Left ventricle myocardium superior (tissue), 1 donor: ENCODE measurements at places on chromosomes 13 and 19. TPM values are rescaled to one million over a fixed set of nuclear protein-coding genes. Genes with fewer than 3 reads are reported as not detected.

GRCh38 chr19:48818234-48818820 lies 7.5 kb upstream of the BCAT2 start:
- no peak for DNase-seq

DNA sequence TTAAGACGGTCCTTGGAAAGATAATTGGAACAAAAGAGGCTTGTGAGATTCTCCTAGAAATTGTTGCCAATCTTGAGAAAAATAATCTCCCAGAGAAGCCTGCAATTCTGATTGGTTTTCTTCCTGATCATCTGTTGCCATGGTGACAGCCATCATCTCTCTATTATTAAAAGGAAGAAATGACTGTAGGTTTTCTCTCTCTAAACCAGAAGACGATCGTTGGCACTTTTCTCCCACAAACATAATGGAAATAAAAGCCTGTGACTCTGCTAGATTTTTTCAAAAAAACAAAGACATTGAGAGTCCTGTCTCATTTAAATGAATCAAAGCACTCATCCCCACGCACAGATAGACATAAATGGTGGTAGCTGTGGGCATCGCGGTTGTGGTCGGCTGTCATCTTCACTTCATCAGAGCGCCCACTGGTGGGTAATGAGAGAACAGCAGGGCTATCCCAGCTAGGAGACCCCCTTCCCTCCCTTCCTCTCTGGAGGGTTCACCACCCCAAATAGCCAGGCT lies 21.7 kb upstream of the CALM3 start:
- no peak for DNase-seq

The SLC7A10 gene
- total RNA-seq, result not detected

GRCh38 chr19:43759515-43759914 lies 4.8 kb upstream of the SMG9 start:
- DNase-seq, result no peak

DNA sequence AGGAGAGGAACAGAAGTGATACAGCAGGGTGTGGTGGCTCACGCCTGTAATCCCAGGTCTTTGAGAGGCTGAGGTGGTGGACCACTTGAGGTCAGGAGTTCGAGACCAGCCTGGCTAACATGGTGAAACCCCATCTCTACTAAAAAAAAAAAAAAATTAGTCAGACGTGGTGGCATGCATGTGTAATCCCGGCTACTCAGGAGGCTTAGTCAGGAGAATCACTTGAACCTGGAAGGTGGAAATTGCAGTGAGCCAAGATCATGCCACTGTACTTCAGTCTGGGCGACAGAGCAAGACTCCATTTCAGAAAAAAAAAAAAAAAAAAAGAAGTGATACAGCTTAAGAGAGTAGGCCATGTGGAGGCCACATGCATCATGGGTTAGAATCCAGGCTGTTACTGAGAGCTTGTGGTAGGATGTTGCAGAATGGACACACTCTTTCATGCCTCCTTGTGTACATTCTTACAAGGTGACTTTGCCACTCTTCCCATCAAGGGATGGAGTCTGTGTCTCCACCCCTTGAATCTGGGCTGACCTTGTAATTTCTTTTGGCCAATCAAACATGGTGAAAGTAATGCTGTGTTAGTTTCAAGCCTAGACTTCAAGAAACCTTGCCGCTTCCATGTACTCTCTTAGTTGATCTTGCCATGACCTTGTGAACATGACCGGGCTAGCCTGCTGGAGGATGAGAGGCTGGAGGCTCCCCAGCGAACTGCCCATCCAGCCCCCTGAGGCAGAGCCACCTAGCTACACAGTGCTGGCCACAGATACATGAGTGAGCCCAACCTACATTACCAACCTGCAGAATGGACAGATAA lies 12.3 kb downstream of the FAM187B start:
- DNase-seq, result no peak

DNA sequence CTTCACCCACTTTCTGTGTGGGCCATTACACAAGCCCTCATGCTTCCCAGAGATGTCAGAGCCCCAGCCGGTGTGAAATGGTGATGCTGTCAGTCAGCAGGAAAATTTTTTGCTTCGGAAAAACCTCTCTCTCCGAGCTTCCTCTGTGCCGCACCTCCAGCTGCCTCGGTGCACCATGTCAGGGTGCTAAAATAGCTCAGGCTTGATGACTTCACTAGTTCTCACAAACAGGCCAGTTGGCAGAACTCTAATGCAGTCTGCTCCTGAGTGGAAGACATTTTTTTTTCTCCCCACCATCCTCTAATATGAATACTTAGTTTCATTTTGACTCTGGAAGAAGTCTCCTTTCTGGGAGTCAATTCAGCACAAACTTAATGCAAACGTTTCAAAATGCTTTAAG lies 71.3 kb downstream of the KLF12 start:
- DNase-seq, result peak; percentile 72

GRCh38 chr19:33410915-33411401 lies 37.4 kb downstream of the CEBPG start:
- no peak for DNase-seq

The FSTL3 gene
- 24.6 TPM for total RNA-seq

GRCh38 chr13:112065867-112066623 lies 904 bp upstream of the SOX1 start:
- DNase-seq, result no peak

DNA sequence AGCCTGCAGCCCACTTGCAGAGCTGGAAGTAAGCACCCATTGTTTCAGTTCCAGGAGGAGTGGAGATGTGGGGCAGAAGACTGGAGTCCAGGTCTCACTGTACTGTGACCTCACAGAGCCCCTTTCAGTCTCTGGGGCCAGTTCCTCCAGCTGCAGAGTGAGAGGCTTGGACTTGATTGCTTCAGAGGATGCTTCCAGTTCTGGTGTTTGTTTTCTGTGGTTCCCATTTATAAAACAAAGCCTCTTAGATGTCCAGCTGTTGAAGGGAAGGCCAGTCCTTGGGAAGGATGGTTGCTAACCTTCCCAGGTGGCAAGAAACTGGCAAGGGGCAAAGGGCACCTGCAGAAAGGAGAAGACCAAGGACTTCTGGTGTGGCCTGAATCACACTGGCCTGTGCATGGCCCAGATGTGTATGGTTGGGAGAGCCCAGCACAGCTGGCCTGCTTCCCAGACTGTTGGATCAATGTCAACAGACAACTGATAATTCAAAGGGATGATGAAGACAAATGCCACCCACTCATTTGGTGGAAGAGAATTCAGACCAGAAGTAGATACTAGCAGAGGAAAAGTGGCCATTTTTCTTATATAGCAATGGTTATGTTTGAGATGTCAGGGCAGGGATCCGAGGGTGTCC lies 218.5 kb downstream of the ZNF536 start:
- no peak for DNase-seq

- no peak for DNase-seq
Measured at GRCh38 chr13:101382086-101382485, 34.2 kb downstream of the NALCN start.

- DNase-seq, result no peak
Measured at GRCh38 chr19:29415507-29415906, 110.3 kb upstream of the VSTM2B start.

DNA sequence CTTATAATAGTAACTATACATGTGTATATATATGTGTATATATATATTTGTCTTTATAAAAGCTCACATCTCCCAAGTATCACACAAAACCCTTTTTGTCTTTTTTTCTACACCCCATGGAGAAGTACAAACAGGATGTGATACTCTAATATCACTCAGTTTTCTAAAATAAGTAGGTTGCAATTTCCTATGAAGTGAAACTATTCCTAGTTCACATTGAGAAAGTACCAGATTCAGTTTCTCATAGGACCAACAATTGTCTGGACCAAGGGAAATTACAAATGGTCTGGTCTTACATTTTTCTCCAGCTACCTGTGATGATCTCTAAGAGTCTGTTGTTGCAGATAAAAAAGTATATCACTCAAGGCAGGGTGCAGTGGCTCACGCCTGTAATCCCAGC lies 17.9 kb upstream of the LILRB1 start:
- DNase-seq, result no peak

DNA sequence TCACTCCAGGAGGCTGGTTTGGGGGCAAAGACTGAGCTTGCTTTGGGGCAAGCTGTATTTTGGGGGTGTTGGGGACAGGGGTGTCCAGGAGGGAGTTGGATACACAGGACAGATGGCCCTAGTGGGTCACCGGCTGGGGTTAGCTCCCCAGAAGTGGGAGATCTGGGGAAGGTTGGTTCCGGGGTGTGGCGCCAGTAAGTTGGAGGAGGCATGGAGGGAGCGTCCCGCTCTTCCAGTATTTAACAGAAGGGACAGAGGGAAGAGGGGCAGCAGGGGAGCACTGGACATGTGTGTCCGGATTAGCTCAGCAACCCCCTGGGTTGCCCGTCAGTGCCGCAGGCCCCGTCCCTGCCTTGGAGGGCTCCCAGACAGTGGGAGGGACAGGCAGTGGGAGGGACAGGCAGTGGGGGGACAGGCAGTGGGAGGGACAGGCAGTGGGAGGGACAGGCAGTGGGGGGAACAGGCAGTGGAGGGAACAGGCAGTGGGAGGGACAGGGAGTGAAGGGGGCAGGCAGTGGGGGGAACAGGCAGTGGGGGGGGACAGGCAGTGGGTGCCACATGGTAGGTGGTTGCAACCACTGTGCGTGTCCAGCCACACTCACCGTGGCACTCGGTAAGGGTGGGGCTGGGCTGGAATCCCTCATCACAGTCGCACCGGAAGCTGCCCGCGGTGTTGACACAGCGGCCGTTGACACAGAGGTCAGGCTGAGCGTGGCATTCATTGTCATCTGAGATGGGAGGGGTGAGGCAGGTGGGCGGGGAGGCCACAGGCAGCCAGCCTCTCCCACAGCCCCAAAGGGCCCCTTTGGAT lies 33.2 kb downstream of the CCL25 start:
- no peak for DNase-seq

GRCh38 chr19:18300930-18301717 lies 19.7 kb upstream of the JUND start:
- peak; percentile 83 for DNase-seq

The ZNF433 gene
- 3.1 TPM for total RNA-seq

DNA sequence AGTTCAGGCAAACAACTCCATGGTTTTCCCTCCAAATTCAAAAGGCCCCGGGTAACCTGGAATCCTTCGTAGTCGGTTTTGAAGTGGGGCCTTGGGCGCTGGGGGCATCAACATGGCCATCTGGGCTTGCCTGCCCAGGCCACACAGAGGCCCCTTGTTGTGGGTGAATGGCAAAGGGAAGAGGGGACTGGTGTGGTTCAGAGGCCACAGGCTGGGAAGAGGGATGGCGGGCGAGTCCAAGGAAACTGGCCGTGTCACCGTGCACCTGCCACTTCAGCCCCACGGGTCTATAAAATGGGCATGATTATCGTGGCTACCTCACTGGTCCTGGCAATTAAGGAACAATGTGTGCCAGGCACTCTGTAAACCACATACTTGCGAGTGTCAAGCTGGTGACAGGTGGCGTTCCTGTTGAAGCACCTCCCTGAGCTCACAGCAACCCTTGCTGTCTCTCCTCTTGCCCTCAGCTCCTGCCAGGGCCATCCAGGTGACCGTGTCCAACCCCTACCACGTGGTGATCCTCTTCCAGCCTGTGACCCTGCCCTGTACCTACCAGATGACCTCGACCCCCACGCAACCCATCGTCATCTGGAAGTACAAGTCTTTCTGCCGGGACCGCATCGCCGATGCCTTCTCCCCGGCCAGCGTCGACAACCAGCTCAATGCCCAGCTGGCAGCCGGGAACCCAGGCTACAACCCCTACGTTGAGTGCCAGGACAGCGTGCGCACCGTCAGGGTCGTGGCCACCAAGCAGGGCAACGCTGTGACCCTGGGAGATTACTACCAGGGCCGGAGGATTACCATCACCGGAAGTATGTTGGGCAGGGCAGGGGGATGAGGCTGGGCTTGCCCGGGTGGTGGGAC lies 1.3 kb downstream of the LSR start:
- DNase-seq, result no peak

The INSR gene
- 62.6 TPM for total RNA-seq

The ACOD1 gene
- not detected for total RNA-seq

DNA sequence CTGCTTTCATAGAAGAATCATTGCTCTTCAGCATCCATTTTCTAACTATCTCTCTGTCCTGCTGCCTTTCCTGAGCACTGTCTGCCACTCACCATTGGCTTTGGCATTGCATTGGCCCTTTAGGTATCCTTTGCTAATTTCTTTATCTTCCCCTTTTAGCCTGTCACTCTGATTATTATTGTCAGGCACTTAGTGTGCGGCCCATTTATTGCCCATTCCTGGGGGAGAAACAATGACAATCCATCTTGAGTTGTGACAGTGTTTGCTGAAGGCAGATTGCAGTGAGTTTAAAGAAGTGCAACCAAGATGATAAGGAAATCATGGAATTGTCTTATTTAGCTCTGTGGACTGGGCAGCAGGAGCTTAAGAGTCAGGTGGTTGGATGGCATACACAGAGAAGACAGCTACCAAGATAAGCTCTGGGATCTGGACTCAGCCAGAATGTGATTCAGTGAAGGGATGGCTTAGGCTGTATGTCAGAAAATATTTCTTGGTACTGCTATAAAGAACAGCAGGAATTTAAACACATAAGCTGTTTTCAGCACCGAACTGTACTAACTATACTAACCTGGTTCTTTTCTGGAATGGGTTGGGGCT lies 25.3 kb downstream of the B3GLCT start:
- no peak for DNase-seq

DNA sequence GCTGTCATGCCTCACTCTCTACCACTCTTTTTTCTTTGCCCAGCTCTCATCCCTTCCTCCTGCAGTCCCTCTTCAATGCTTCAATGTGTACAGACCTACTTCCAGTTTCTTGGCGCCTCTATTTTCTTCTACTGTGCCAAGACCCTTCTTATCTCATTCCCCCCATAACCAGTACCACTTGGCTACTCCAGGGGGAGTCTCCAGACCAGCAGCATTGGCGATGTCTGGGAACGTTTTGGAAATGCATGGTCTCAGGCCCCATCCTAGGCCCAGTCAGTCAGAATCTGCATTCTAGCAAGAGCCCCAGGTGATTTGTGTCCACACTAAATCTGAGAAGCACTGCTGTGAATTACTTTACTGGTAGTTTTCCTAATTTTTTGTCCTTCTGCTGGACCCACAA lies 198.2 kb downstream of the SLC7A1 start:
- DNase-seq, result no peak

DNA sequence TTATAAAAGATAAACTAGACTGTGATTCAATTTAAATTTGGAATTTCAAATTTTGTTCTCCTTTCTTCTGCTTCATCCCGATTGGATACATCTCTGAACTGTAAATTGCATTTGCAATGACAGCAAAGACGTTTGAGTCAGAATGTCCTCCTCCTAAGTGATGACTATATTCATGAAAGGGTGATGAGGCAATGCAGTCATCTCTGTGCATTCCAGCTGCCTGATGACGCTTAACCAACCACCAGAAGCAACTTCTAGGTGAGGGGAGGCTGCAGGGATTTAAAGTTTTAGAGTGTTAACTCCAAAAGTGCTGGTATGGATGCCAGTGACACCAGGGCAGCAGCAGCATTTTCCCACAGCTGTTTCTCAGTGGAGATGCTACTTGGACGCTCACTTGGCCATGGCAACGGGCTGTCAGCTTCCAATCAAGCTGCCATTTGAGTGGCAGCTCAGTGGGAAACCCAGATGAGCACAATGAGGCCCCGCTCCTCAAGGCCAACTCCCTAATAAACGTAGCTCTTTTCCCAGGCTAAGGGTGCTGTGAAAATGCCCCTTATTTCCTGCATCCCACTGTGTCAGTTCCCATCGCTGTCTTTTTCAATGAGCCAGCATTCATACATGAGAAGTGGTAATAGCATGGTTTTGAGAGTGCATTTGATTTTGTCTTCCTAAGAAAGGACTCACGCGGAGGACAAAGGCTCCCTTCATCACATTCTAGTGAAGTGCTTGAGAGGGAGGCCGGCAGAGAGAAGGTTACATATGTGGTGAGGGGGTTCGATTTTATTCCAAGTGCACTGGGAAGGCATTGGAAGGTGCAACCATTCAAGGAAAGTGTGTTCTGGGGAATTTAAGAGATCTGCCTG lies 45.2 kb upstream of the AMER2 start:
- DNase-seq, result no peak

GRCh38 chr19:39401070-39401548 lies 5.5 kb upstream of the ZFP36 start:
- no peak for DNase-seq

The PTGIR gene
- total RNA-seq, result 3.0 TPM
